KBM-7 (cell line): ENCODE measurements at places on chromosomes 16 and 17.

GRCh38 chr17:45902892-45903346, 8.6 kb downstream of the MAPT start:
- DNase-seq, result no peak

GRCh38 chr16:89040861-89041570, 52.6 kb upstream of the ACSF3 start:
- DNase-seq, result no peak

GRCh38 chr16:46836534-46837530, 5.9 kb upstream of the C16orf87 start:
- DNase-seq, result no peak

- no peak for DNase-seq
Observed at GRCh38 chr16:66489385-66489784, 60.5 kb downstream of the TK2 start.

GRCh38 chr16:87678618-87679017, 76.3 kb downstream of the JPH3 start:
- DNase-seq, result no peak

GRCh38 chr16:11401161-11402050, 56.1 kb downstream of the RMI2 start:
- DNase-seq, result no peak

- DNase-seq, result peak; percentile 53
Observed at GRCh38 chr16:54051821-54052220, 234.8 kb downstream of the IRX3 start.

DNA sequence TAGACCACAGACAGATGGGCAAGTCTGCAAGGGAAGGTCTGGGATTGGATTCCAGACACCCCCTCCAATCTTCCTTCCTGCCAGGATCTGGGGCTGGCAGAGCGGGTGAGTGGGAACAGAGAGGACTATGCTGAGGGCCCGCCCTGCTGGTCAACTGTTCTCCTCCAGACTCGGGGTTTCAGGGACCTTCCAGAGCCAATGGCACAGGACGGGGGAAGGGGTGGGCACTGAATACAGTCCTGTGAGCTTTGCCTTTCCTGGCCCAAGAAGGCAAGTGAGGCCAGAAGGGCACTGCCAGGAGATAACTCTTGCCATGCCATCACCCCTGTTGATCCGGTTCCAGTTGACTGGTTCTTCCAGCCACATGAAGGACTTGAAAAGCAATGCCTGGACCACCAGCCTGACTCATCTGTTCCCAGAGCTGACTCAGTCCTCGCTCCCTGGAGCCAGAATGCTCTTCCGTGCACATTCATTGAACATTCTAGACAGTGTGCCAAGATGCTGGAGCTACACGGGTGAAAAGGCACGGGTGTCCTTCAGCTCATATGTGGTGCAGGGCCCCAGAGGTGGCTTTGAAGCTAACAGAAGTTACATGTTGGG, 533 bp upstream of the MEFV start:
- no peak for DNase-seq
